GDM1 (cell line): ENCODE measurements at places on chromosomes 7 and 10.

- DNase-seq = no peak
Observed at GRCh38 chr10:66784770-66785169, 141.1 kb upstream of the LRRTM3 start.

DNA sequence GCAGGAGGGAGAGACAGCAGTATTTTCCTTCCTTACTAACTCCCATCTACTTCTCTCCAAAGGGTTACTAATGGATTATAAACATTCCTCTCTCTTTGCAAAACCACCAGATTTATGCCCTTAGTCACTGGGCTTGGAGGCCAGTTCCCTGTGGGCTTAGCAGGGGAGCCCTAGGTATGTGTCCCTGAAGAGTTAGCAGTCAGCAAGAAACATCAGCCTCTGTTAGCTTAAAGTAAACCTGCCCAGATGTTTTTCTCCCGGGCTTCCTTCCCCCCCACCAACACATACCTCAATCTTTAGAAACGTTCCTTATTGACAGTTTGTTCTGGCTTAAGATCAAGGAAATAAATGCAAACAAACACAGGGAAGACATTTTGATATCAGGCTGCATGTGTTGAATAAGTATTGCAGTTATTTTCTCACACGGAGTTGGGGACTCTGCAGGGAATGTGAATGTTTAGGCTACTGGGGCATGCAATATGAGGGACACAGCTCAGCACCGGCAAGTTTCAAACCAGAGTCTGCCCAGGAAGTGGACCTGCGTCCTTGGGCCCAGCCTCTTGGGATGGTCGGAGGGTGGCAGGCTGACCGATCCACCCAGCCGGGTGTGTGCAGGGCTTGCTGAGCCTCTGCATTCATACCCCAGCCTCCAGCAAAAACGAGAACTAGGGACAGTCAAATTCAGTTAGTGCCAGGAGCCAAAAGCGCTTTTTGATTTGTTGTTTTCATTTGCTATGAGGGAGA, 252.0 kb upstream of the GRB10 start:
- DNase-seq = no peak

DNA sequence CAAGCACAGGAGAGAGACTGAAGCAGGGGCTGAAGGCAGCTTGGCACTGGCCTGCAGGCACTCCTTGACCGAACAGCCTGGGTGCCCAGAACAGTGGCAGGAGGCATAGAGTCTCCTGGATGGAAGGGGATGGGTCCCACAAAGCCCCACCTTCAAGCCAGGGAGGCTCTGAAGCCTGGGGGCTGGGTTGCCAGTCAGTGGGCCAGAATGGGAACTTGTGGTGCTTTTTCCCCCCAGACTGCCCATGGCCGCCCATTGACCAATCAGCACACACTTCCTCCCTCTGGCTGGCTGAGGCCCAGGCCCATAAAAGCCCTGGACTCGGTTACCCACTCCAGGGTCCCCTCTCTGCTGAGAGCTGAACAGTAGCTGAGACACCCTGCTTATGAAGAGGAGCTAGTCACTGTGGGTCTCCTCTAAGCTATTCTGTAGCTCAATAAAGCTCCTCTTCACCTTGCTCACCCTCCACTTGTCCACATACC, 109.6 kb downstream of the ELAPOR2 start:
- DNase-seq = no peak

DNA sequence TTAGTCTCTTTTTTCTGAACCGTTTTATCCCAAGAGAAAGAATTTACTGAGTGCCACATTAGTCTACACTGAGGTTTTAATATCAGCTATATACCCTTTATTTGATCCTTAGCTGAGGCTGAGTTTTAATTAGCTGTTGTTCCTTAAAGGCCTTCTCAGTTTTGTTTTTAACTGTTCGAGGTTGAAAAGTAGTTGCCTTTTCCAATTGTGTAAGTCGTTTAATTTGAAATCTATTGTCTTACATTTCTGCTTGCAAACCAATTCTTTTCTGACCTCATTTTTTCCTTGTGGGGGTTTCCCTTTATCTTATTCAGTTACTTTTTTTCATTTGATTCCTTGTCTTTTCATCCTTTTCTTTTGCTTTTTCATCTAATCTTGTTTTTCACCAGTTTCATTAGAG, 30.8 kb downstream of the UMAD1 start:
- no peak for DNase-seq

- no peak for DNase-seq
Observed at GRCh38 chr10:2232479-2232878, 495.2 kb upstream of the ADARB2 start.

DNA sequence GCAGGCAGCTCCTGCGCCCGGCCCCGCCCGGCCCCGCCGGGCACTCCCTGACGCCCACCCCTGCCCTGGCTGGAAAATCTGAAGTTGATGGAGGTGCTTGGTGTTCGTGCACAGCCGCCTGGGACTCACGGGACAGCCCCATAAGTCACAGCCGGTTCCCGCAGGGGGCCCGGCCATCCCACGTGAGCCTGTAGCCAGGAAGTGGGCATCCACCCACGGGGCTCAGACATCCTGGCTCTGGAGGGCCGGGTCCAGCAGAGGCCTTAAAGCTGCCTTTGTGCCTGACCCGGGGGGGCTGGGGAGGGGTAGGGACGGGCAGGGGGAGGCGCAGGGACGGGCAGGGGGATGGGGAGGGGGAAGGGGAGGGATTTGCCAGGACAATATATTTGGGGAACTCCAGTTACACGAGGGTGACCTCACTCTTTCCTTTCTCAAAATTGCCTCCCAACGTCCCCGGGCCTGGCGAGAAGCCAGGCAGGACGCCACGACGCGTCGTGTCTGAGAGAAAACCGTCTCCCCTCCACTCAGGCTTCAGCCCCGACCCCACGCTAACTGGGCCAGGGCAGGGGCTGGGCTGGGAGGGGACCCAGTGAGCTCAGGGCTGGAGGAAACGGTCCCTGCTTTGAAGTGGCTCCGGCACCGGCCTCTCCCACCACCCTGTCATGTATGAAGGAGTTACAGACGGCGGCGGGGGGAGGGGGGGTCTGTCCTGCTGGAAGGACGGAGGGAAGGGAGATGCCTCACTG, 82.1 kb upstream of the PDGFA start:
- DNase-seq = peak; percentile 65

DNA sequence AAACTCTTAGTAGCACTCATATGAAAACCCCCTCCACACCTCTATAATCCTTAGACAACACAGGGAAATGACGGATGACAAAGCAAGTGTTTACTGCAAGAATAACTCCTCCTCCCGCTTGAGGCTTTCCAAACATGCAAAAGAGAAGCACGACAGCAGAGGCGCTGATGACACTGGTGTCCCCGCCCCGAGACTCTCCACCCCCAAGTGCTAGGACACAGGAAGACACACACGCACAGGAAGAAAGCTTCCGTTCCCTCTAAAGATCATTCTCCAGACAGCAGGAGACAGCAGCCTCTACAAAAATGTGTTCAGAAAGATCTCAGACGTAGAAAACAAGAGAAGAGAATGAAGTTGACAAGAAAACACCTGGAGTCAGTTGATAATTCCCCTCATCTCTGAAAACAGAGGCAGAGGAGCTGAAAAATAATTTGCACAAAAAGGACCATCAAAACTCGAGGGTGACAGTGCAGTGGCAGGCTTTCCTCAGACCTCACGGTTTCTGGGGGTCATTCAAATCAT, 90.2 kb downstream of the DLG5 start:
- DNase-seq = peak; percentile 7

GRCh38 chr10:29186221-29186620, 102.6 kb upstream of the LYZL1 start:
- no peak for DNase-seq
